Stimulated activated CD8-positive, alpha-beta memory T cell treated with anti-CD3 and anti-CD28 coated beads, Interleukin-4, amount 100 ng/mL, for 1 hour (primary cell): ENCODE measurements at places on chromosomes 3 and 15.
A peak's percentile ranks its signal among the peaks of the same experiment; 100 is the strongest.

GRCh38 chr15:64861331-64861730, 19.6 kb downstream of the PLEKHO2 start:
- DNase-seq: no peak

- no peak for DNase-seq
Measured at GRCh38 chr15:43511012-43511885, 6.2 kb upstream of the MAP1A start.

DNA sequence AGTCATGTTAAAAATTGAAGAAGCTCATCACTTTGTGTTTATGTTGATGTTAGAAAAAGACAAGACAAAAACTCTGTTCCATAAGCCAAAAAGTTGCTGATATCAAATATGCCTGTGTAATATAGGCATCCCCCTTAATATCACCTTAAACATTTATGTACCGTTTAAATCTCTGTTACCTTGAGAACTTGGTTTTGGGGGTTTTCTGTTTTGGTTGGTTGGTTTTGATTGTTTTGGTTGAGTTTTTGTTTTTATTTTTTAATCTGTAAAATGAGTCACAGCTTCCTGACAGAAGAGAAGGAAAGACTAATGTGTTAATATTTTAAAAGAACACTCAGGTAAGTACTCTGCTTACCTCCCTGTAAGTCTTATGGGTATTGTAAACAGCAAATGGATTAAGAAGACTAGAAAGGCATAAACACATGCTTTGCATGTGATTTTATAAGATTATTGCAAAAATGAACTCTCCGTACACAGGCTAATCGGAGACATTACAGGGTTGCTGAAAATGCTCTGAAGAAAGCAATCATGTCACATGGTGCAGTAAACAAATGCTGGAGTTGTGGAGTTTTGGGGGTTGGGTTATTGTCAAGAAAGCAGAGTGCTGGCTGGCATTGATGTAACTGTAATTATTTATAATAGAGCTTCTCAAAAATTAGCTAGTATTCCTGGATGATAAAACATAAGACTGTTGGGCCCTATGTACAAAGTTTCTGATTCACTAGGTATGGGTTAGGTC, 69.5 kb upstream of the MBNL1 start:
- no peak for DNase-seq

DNA sequence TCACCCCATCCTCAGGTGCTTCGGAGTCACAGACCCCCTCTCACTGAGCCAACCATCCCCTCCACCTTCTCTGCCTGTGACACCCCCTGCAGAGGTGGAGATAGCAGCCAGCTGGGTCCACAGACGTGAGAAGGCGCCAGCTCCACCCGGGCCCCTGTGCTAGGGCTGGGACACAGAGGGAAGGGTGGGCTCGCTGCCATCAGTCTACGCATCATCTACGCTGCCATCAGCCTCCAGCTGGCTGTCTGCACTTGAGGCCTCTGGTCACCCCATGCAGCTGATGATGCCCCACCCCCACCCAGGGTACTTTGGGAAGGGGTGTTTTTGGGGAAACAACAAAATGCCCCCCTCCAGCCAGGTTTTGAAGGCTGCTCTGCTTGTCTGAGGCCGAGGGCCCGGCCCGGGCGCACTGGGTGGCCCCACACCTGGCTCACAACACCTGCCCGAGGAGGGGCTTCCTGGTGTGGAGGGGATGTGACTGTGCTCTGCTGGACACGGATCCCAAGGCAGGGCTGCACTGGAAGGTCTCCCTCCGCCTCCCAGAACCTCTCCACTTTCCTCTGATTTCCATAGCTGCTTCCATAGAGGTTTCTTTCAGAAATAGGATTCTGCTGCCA, 163.4 kb upstream of the IQSEC1 start:
- no peak for DNase-seq

- no peak for DNase-seq
Measured at GRCh38 chr3:138441742-138442141, 7.3 kb downstream of the ESYT3 start.

GRCh38 chr3:183411216-183411922, 17.1 kb downstream of the MCF2L2 start:
- DNase-seq: no peak

DNA sequence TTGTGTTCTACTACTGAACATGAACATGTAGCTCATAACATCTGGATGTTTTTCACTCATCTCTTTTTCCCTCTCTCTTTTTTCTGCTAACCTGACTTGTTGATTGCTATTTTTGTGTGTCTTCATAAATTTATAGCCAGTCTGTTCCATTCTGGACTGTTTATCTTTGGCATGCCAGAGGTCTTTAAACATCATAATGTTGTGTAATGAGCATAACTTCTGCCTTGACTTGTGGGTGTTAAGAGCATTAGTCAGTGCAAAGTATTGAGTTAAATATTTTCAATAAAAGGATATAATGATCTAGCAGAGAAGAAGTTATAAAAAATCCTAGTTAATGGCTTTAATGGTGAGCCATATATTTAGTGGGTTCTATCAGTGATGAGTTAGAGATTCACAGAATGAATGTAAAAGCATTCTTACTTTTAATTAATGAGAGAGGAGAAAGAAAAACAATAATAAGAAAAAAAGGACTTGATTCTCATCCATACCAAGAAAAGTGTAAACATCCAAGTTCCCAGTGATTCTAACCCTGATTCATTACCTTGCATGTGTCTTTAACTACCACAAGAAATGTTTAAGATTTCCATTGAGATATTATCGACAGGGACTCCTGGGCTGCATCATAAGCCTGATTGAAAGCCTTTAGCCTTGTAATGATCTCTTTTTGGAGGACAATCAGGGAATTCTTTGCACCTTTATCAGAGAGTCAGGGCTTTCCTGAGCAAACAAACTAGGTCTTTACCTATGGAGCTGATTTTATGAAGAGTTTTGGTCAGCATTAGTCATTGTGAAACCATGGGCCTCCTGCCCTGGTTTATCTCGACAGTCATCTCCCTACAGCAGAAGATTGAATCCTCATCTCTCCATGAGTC, 22.9 kb downstream of the MITF start:
- DNase-seq: no peak

- no peak for DNase-seq
Measured at GRCh38 chr3:120438665-120439370, 12.0 kb downstream of the FSTL1 start.

GRCh38 chr3:138513090-138513843, 78.9 kb downstream of the ESYT3 start:
- DNase-seq: no peak

DNA sequence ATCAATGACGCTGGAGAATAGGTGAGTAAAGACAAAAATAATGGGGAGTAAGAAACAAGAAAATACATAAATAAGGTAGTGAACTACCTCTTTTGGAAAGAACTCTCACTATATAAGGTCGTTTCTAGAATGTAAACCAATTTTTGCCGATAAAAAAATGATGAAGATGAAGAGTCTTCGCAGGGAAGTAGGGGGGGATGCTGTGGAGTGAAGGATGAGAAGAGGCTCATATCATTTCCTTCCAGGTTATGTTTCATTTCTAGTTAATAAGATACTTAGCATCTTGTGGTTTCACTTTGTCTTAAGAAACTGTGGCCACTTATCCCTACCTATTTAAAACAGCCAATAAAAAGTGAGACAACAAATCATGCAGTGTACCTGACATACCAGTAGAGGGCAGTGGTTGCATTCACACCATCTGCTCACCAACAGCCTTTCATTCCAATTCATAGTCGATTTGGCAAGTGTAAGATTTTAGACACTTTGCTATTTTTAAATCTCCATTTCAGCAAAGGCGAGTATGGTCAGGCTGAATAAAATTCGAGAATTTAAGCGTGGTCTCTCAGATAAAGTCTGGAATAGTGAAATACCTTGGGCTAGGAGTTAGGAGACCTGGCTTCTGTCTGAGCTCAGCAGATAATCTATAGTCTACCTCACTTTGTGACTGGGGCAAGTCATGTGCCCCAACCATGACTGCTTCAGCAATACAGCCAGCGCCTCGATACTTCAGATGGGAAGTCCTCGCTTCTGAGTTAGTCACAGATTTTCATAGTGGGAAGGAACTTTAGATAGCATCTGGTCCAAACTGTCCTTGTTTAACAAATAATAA, 28.9 kb upstream of the ICE2 start:
- DNase-seq: peak; percentile 18

- no peak for DNase-seq
Measured at GRCh38 chr3:148911592-148911991, 46.5 kb downstream of the CPA3 start.

- no peak for DNase-seq
Measured at GRCh38 chr15:94052711-94053110, 178.7 kb upstream of the MCTP2 start.

DNA sequence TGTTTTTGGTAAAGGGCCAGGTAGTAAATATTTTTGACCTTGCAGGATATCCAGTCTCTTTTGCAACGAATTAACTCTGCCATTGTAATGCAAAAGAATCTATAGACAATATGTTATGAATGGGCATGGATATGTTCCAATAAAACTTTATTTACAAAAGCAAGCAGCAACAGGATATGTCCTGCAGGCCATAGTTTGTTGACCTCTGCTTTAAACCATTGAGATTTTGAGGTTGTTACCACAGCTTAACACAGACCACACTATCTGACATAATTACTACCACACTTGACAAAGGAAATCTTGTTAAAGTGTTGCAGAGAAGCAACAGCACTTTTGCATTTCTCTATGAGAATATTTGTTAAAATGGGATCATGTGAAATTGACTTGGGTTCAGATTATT, 349.3 kb downstream of the ERC2 start:
- DNase-seq: no peak

GRCh38 chr3:61237858-61238257, 13.4 kb downstream of the FHIT start:
- DNase-seq: no peak

- no peak for DNase-seq
Measured at GRCh38 chr15:29904757-29905417, 82.6 kb upstream of the TJP1 start.

GRCh38 chr3:40713795-40714194, 189.0 kb downstream of the ZNF621 start:
- no peak for DNase-seq

DNA sequence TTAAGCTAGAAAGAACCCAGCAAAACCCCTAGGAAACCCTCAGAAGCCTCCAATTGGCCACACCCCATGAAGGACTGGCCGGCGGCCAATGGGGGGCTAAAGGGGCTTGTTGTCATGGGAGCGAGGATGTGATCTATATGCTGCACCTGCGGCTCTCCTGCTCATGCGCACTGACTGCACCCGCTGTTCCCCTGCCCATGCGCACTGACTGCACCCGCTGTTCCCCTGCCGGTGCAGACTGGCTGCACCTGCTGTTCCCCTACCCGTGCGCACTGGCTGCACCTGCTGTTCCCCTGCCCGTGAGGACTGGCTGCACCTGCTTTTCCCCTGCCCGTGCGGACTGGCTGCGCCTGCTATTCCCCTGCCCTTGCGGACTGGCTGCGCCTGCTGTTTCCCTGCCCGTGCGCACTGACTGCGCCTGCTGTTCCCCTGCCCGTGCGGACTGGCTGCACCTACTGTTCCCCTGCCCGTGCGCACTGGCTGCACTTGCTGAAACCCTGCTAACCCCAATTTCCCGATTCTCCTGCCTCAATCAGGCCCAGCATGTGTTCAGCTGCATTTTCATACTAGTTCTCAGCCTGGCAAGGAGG, 16.8 kb upstream of the MCCC1 start:
- no peak for DNase-seq

DNA sequence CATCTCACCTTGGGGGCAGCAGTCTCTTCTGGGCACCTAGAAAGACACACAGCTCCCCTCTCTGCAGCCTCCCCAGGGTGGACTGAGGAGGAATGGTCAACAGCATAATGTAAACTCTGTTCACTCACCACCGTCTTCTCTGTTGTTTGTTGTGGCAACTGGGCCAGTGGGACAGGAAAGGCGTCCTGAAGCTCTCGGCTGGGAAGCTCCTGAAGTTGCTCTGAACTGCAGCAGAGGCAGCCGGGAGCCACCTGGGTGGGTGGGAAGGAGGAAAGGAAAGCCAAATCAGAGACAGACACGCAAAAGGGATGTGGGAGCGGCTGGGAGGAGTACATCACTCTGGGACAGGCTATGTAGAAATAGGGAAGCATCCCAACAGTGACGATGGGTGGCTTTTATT, 52.7 kb downstream of the MYLK start:
- no peak for DNase-seq

DNA sequence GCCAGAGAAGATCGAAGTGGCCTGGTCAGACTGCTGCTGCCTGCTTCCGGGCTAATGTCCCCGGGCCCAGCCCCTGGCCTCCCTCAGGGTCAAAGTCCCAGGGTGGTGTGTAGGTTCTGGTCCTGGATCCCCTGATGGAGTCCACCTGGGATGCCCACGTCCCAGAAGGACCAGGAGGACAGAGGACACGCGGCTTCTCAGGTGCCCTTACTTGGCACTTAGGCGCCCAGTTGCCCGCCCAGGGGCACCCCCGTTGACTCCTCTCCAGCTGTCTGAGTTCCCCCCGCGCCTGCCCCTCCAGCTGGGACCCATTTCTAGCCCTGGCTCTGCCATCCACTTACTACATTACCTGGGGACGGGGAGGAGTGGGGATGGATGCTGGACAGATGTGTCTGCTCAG, 44.6 kb downstream of the LINGO1 start:
- DNase-seq: no peak

- DNase-seq: no peak
Measured at GRCh38 chr3:29899021-29899420, 618.1 kb downstream of the RBMS3 start.

DNA sequence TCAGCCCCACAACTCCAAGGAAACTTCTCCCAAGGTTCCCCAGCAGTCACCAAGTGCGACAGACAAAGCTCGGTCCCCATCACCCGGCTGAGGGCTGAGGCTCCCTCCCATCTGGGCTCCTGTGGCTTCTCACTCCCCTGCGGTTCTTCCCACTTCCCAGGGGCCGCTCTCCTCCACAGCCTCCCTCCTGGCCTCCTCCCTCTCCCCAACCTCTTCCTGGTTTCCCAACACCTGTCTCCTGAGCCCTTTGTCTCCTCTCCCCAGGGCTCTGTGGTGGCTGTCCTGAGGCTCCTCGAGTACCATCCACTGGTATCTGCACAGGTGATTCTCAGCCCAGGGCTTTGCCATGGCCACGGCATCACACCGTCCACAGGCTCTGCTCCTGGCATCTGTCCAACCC, 113.2 kb upstream of the NSMCE3 start:
- no peak for DNase-seq

DNA sequence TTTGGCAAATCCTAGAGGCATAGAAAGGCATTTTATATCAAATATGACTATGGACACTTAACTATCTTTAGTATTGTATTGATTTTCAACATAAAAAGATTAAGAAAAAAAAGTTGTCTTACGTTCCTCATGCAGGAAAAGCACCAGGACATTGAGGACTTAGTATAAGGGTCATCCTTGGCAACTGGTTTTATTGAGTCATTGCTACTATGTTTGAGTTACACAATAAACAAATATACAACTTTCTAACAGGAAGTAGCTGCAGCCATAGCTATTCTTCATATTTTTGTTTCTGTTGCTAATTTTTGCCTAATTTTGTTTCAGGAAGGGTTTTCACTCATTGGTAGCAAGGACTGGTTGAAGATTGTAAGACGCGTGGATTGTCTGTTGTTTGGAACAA, 93.0 kb downstream of the NPTN start:
- no peak for DNase-seq
